Colonic mucosa (tissue), 4 donors: ENCODE measurements at places on chromosomes 2 and 18. TPM values are rescaled to one million over a fixed set of nuclear protein-coding genes. Genes with fewer than 3 reads are reported as not detected.
A peak's percentile ranks its signal among the peaks of the same experiment; 100 is the strongest.

The REG1A gene
- total RNA-seq: 5.2 TPM

The SCTR gene
- 0.27 TPM for total RNA-seq

The CCDC138 gene
- total RNA-seq: 8.0 TPM

The CABLES1 gene
- total RNA-seq: 4.2 TPM

The ALKAL2 gene
- total RNA-seq: 3.3 TPM

The NAT8 gene
- total RNA-seq: 0.64 TPM

The OXER1 gene
- total RNA-seq: 1.3 TPM

The KYNU gene
- total RNA-seq: 0.64 TPM

The ALPP gene
- 0.37 TPM for total RNA-seq

The CRYGC gene
- not detected for total RNA-seq

The ASB18 gene
- not detected for total RNA-seq

- H3K36me3 ChIP-seq: no peaks in the 10 kb centered on the region
- no peaks in the 10 kb centered on the region for H3K4me1 ChIP-seq
- H3K27ac ChIP-seq: no peak overlapping the region
- no peak overlapping the region for H3K4me3 ChIP-seq
Observed at GRCh38 chr2:48677450-48677849, 59.8 kb downstream of the GTF2A1L start.

GRCh38 chr2:133484784-133485183 is 83.5 kb downstream of the NCKAP5 start:
- no peaks in the 10 kb centered on the region for H3K36me3 ChIP-seq
- no peak overlapping the region for H3K4me3 ChIP-seq
- no peaks in the 10 kb centered on the region for H3K27me3 ChIP-seq
- no peak for DNase-seq

- no peak for DNase-seq
- no peak overlapping the region for H3K27ac ChIP-seq
- H3K4me3 ChIP-seq: no peak overlapping the region
- H3K27me3 ChIP-seq: no peaks in the 10 kb centered on the region
Observed at GRCh38 chr2:9780368-9781130, 62.7 kb upstream of the TAF1B start.

- H3K27ac ChIP-seq: peak overlapping the region; percentile 37
- peaks cover 5% of the 10 kb centered on the region for H3K4me1 ChIP-seq
- no peak overlapping the region for H3K4me3 ChIP-seq
- no peak for DNase-seq
- H3K27me3 ChIP-seq: no peaks in the 10 kb centered on the region
- no peaks in the 10 kb centered on the region for H3K36me3 ChIP-seq
Observed at GRCh38 chr2:69221960-69222751, 164.9 kb downstream of the GFPT1 start.

GRCh38 chr2:158095269-158095668 is 6.4 kb upstream of the UPP2 start:
- peak overlapping the region; percentile 83 for H3K27ac ChIP-seq
- H3K4me3 ChIP-seq: no peak overlapping the region
- H3K36me3 ChIP-seq: no peaks in the 10 kb centered on the region
- DNase-seq: no peak
- H3K4me1 ChIP-seq: no peaks in the 10 kb centered on the region

GRCh38 chr2:96594691-96595152 is 43.4 kb downstream of the KANSL3 start:
- H3K4me3 ChIP-seq: no peak overlapping the region
- H3K4me1 ChIP-seq: no peaks in the 10 kb centered on the region
- no peak overlapping the region for H3K27ac ChIP-seq
- no peak for DNase-seq

GRCh38 chr2:230447455-230448451 is 31.8 kb downstream of the SP100 start:
- peaks cover 4% of the 10 kb centered on the region for H3K36me3 ChIP-seq
- no peaks in the 10 kb centered on the region for H3K27me3 ChIP-seq
- H3K27ac ChIP-seq: no peak overlapping the region
- H3K4me1 ChIP-seq: no peaks in the 10 kb centered on the region

GRCh38 chr2:174846218-174846617 is 81.9 kb upstream of the CHRNA1 start:
- H3K4me1 ChIP-seq: no peaks in the 10 kb centered on the region
- H3K27me3 ChIP-seq: no peaks in the 10 kb centered on the region
- no peak for DNase-seq
- H3K4me3 ChIP-seq: no peak overlapping the region

DNA sequence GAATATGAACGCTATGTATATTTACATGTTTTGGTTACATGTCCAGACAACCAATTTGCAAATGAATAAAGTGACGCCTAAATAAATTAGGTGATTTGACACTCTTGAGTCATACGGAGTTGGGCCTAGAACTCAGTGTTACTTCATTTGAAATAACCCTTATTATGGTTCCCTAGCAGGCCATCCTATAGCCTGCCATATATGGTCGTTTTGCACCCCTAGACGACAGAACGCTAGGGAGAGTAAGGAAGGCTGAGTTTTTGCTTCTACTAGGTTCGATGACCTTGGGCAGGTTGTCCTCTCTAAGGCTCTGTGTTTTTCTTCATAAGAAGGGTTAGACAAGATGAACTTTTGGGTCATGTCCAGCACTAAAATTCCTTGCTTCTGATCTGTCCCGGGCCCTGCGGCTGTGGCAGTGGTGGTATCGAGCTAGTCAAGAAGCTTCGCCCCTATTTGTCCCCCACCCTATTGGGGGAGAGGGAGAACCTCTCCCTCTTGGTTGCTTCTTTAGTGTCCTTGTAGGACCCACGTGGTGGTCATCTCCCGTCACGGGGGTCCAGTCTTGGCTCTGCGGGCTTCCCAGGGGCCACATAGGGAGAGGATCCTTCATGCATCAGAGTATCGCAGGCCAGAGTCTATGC is 574 bp upstream of the EML4 start:
- peak overlapping the region; percentile 16 for H3K27ac ChIP-seq
- H3K4me3 ChIP-seq: no peak overlapping the region
- no peaks in the 10 kb centered on the region for H3K4me1 ChIP-seq

DNA sequence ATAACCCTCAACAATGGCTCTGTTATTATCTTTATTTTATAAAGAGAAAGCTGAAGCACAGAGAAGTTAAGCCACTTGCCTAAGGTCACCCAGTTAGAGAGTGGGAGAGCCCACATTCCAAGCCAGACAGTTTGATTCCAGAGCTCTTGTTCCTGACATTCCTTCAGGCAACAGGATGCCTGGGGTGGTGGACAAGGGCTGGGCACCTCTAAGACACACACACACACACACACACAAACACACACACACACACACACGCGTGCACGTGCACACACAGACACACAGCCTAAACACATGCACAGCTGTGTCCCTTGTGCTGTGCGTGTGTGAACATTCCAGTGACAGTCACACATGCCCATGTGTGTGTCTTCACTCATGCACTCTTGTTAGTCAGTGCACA is 26.4 kb downstream of the CELF4 start:
- no peak overlapping the region for H3K4me3 ChIP-seq
- DNase-seq: no peak
- no peaks in the 10 kb centered on the region for H3K36me3 ChIP-seq

DNA sequence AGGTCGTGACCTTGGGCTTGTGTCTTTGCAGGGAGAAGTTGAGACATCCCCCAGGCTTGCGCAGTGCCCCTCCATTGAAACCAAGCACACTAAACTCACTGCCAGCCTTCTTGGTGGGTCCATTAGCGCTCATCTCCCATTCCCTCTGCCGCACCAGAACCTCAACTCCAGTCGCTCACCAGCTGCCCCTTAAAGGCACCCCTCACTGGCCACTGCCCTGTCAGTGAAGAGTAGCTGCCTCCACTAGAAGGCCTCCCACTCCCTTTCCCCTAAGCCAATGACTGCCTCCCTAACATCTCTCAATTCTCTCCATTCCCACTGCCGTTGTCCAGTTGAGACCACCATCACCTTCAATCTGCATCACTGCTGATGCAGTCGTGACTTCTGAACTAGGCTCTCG is 114.8 kb upstream of the EPC2 start:
- H3K4me1 ChIP-seq: no peaks in the 10 kb centered on the region
- no peaks in the 10 kb centered on the region for H3K36me3 ChIP-seq
- no peaks in the 10 kb centered on the region for H3K27me3 ChIP-seq
- no peak overlapping the region for H3K27ac ChIP-seq

GRCh38 chr2:102061962-102062795 is 70.4 kb downstream of the IL1R2 start:
- DNase-seq: no peak
- no peak overlapping the region for H3K4me3 ChIP-seq
- H3K36me3 ChIP-seq: no peaks in the 10 kb centered on the region
- no peaks in the 10 kb centered on the region for H3K27me3 ChIP-seq

- no peaks in the 10 kb centered on the region for H3K36me3 ChIP-seq
- H3K4me3 ChIP-seq: no peak overlapping the region
- H3K27me3 ChIP-seq: no peaks in the 10 kb centered on the region
- no peaks in the 10 kb centered on the region for H3K4me1 ChIP-seq
- no peak overlapping the region for H3K27ac ChIP-seq
Observed at GRCh38 chr2:231907765-231908164, 18.4 kb downstream of the NPPC start.

- no peaks in the 10 kb centered on the region for H3K27me3 ChIP-seq
- no peak overlapping the region for H3K4me3 ChIP-seq
- no peak overlapping the region for H3K27ac ChIP-seq
- peaks cover 6% of the 10 kb centered on the region for H3K4me1 ChIP-seq
- H3K36me3 ChIP-seq: no peaks in the 10 kb centered on the region
Observed at GRCh38 chr18:58239879-58240278, 195.9 kb downstream of the NEDD4L start.

GRCh38 chr2:216517447-216518225 is 19.0 kb downstream of the RPL37A start:
- no peak for DNase-seq
- no peaks in the 10 kb centered on the region for H3K4me1 ChIP-seq
- no peaks in the 10 kb centered on the region for H3K36me3 ChIP-seq
- no peak overlapping the region for H3K27ac ChIP-seq

- no peak overlapping the region for H3K27ac ChIP-seq
- no peak for DNase-seq
- no peaks in the 10 kb centered on the region for H3K4me1 ChIP-seq
- no peaks in the 10 kb centered on the region for H3K27me3 ChIP-seq
- no peaks in the 10 kb centered on the region for H3K36me3 ChIP-seq
- H3K4me3 ChIP-seq: no peak overlapping the region
Observed at GRCh38 chr2:41283079-41283775, 764.6 kb upstream of the PKDCC start.

GRCh38 chr18:12079491-12080237 is 14.0 kb upstream of the ANKRD62 start:
- H3K4me3 ChIP-seq: no peak overlapping the region
- no peak for DNase-seq
- no peaks in the 10 kb centered on the region for H3K27me3 ChIP-seq
- no peak overlapping the region for H3K27ac ChIP-seq

DNA sequence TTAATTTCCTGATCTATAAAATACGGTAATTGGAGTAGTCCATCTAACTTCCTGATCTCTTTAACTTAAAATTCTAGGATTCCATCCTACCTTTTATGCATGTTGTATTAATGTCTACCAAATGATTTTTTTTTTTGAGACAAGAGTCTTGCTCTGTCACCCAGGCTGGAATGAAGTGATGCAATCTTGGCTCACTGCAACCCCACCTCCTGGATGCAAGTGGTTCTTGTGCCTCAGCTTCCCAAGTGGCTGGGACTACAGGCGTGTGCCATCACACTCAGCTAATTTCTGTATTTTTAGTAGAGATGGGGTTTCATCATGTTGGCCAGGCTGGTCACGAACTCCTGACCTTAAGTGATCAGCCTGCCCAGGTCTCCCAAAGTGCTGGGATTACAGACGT is 47.8 kb downstream of the CFAP36 start:
- H3K27ac ChIP-seq: no peak overlapping the region
- H3K4me3 ChIP-seq: no peak overlapping the region
- H3K4me1 ChIP-seq: no peaks in the 10 kb centered on the region
- H3K36me3 ChIP-seq: peaks cover 4% of the 10 kb centered on the region
- no peaks in the 10 kb centered on the region for H3K27me3 ChIP-seq
- DNase-seq: no peak

GRCh38 chr2:52423111-52423510 is 1344.5 kb upstream of the CHAC2 start:
- no peak overlapping the region for H3K27ac ChIP-seq
- no peaks in the 10 kb centered on the region for H3K27me3 ChIP-seq
- DNase-seq: no peak
- H3K4me1 ChIP-seq: no peaks in the 10 kb centered on the region
- H3K36me3 ChIP-seq: no peaks in the 10 kb centered on the region

DNA sequence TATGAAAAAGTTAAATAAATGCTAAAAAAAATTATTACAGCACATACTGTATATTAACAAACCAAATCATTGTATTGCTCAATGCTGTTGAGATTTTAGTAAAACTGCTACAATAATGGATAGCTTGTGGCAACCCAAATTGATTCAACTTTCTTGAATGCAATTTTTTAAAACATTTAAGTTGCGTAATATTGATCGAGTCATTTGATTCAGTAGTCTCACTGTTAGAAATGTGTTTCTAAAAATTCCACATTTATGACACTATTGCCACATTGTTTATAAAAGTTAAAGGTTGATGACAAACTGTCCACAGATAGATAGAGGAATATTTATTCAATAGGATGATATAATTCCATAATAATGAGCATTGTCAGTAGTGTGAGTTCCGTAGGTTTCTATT is 640.7 kb upstream of the CRIM1 start:
- no peak overlapping the region for H3K27ac ChIP-seq
- no peak for DNase-seq
- no peak overlapping the region for H3K4me3 ChIP-seq
- no peaks in the 10 kb centered on the region for H3K36me3 ChIP-seq
- H3K27me3 ChIP-seq: no peaks in the 10 kb centered on the region

DNA sequence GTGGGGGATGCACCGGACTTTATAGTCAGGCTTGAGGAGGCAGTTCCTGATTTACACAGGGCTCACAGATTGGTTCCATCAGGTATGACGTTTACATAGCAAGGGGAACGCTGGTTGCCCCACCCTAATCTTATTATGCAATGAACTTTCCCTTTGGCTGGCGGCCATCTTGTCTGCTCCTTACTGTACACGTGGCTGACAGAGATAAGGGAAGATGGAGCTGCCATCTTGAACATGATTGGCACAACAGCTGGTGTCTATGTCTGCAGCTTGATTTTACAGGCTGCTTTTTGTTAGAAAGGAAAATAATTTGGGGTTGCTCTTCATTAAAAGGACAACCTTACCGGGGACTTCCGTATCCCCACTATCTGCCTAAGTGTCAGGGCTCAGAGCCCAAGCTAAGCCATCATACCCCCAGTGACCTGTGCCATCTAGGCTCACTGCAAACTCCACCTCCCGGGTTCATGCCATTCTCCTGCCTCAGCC is 33.5 kb upstream of the ATG16L1 start:
- no peak overlapping the region for H3K27ac ChIP-seq
- H3K27me3 ChIP-seq: no peaks in the 10 kb centered on the region
- no peaks in the 10 kb centered on the region for H3K4me1 ChIP-seq
- DNase-seq: no peak
- no peaks in the 10 kb centered on the region for H3K36me3 ChIP-seq
- H3K4me3 ChIP-seq: no peak overlapping the region

GRCh38 chr2:37638973-37639372 is 32.5 kb downstream of the CDC42EP3 start:
- H3K27ac ChIP-seq: no peak overlapping the region
- H3K27me3 ChIP-seq: no peaks in the 10 kb centered on the region
- DNase-seq: no peak
- H3K4me3 ChIP-seq: no peak overlapping the region

DNA sequence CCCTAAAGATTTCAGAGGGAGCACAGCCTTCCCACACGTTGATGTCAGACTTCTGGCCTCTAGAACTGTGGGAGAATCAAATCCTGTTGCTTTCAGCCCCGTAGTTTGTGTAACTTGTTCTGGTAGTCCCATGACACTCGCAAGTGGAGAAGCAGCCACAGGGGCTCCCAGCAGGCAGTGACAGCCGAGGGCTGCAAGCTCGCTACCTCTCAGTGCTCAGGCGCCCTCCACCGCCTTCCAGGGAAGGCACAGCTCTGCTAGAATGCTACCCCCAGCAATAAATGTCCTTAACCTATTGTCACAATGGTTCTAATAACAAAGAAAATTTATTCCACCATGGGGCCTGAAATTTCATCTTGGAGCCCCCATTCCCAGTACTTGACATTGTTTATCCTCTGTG is 143.1 kb upstream of the ZNF236 start:
- H3K27me3 ChIP-seq: no peaks in the 10 kb centered on the region
- H3K27ac ChIP-seq: no peak overlapping the region
- DNase-seq: no peak
